ENCODE measurements at places on chromosomes 12 and 14.

- no peak for DNase-seq
Observed at GRCh38 chr14:72443991-72444441, 449.9 kb downstream of the DPF3 start.

GRCh38 chr12:6273205-6273540 lies 37.3 kb upstream of the PLEKHG6 start:
- no peak for DNase-seq

DNA sequence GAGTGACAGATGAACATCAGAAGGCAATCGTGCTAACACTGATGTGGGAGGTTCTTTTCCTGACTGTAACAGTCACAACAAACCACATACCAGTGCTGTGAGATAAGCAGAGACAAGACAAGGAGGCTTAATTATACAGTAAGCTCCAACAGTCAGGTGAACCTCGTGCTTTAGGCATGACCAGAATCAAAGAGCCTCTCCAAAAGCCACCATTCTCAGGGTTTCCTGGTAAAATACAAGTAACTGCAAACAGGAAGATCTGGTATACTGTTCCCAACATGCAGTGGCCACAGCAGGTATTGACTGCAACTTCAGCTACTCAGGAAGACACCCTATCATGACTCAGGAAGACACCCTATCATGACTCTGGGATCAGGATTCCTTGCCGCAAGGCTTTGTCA lies 47.3 kb upstream of the GTF2A1 start:
- DNase-seq: no peak

GRCh38 chr14:106347890-106348755 lies 821.7 kb downstream of the TMEM121 start:
- DNase-seq: no peak

GRCh38 chr12:7719946-7720730 lies 8.9 kb downstream of the DPPA3 start:
- no peak for DNase-seq

GRCh38 chr14:52355526-52355925 lies 41.4 kb downstream of the PTGER2 start:
- no peak for DNase-seq

DNA sequence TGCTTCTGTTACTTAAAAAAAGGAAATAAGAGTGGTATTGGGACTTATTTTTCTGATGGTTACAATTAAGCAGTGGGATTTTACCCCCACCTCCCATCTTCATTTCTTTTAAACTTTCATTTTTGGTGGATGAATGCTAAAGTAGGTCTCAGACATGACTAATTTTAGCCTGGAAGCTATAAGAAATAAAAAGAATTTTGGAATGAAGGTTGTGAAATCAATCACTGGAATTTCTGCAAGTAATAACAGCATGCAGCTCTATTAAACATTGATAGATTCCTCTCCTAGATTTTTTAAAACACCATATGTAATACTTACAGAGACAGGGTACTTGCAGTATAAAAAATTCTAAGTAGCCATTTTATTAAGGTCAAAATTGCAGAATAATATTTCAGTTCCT lies 164.2 kb upstream of the CLEC14A start:
- DNase-seq: no peak

DNA sequence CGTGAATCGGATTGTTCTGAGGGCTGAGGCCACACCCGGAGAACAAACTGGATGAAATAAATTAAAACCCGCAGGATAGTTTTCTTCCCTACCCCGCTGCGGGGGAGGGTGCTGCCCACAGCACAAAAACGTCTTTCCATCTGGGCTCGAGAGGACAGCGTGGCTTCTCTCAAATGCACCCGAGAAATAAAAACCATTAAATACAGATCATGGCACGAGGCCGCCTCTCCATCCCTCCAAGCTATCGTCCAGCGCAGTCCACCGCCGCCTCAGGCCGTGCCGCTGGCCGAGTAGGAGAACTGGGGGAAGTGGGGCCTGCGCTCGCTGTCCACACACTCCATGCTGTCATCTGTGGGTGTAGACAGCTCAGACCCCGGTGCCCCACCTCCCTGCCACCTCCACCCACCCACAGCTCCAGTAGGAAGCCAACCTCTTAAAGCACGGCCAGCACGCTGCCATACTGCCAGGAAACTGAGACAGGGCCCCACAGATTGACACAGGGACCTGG lies 17.2 kb downstream of the SIVA1 start:
- DNase-seq: no peak

- DNase-seq: no peak
Observed at GRCh38 chr14:29529418-29529817, 398.2 kb downstream of the PRKD1 start.

- no peak for DNase-seq
Observed at GRCh38 chr14:81669308-81669707, 135.7 kb upstream of the SEL1L start.
